ENCODE measurements at places on chromosomes 5 and 9.

GRCh38 chr9:22446950-22447617, 460 bp downstream of the DMRTA1 start:
- no peak for DNase-seq

GRCh38 chr9:32456564-32456963, 69.4 kb downstream of the RIGI start:
- DNase-seq = no peak

GRCh38 chr5:171615705-171616640, 169.6 kb upstream of the SMIM23 start:
- no peak for DNase-seq

GRCh38 chr5:9957214-9957613, 292.5 kb downstream of the ATPSCKMT start:
- no peak for DNase-seq

- DNase-seq = peak; percentile 91
Measured at GRCh38 chr9:13278368-13279246, 885 bp downstream of the MPDZ start.

All from muscle of back (tissue), 13 donors.